ENCODE measurements at places on chromosomes 13 and 19.

DNA sequence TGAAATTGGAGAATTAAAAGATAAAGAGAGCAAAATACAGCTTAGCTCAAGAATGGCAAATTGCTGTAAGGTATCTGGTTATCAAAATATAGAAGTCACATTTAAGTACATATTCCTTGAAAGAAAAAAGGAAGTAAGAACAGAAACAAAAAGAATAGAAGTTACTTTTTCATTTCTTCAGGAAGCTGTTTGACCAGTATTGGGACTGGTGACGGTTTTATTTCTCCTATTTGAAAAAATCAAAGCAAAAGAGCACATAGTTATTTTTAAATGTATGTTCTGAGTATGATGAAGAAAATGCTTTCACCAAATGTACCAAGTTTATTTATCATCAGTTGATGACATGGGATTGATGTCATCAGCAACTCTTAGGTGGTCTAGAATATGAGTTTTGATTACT is 83.1 kb upstream of the OXGR1 start:
- no peak for DNase-seq

DNA sequence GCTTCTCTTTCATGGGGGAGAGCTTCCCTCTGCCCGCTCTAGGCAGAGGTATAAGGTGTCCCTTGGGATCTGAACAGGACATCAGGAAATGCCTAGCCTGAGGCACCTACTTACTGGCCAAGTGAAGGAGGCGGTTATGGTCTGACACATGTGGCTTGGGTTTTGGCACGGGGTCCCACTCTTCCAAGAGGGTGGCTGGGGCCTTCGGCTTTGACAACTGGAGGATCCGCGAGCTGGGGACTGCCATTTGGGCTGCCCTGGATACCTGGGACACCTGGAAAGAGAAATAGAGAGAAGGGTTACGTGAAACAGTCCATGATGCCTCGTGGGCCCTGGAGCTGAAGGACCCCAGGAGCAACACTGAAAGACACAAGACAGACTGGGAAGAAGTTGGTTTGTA is 22.4 kb upstream of the MIER2 start:
- DNase-seq, result no peak

- no peak for DNase-seq
These were observed 28.2 kb upstream of the ZBTB7A start for GRCh38 chr19:4094761-4095487.

- peak; percentile 3 for DNase-seq
These were observed 9.0 kb upstream of the ATXN8OS start for GRCh38 chr13:70098669-70099068.

DNA sequence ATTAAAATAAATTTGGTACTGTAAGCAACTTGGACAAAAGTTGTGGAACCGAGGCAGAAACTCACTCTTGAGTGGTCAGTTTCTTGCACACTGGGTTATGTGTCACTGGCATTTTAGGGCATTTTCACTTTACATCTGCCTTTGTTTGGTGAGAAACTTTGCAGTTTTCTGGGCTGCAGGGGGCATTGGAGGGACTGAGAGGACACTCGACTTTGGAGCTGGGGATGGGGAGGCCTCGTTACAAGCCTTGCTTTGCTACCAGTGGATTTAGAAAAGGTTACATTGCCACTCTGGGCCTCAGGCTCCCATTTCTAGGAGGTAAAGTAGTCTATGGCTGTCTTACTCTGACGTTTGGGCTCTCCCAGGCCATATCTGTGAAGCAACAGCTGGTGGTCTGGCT is 41.9 kb upstream of the ZNF536 start:
- DNase-seq, result no peak

- peak; percentile 54 for DNase-seq
These were observed 772 bp downstream of the GPC6 start for GRCh38 chr13:93227280-93227877.

DNA sequence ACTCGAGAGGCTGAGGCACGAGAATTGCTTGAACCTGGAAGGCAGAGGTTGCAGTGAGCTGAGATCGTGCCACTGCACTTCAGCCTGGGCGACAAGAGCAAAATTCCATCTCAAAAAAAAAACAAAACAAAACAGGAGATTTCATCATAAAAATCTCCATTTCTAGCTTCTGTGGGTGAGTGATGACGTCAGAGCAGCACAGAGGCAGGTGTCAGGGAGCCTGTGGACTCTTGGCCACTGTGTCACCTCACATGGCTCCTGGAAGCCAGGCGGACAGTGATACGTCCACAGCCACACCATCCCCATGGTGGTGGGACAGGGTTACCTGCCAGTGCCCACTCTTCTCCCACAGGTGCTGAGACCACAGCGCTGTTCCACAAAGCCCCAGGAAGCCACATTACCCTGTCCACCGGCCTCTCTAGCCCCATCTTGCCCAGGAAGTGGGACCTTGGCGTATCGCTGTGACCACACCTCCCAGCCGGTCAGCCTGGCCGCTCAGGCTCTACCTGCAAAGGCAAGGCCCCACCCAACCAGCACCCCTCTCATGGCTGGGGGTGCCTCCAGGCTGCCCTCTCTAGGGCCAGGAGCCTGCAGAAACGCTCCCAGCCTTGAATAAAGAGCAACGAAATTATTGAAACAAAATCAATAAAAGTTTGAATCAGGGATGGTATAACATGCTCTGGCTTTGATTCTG is 2.5 kb upstream of the FXYD3 start:
- DNase-seq, result no peak

DNA sequence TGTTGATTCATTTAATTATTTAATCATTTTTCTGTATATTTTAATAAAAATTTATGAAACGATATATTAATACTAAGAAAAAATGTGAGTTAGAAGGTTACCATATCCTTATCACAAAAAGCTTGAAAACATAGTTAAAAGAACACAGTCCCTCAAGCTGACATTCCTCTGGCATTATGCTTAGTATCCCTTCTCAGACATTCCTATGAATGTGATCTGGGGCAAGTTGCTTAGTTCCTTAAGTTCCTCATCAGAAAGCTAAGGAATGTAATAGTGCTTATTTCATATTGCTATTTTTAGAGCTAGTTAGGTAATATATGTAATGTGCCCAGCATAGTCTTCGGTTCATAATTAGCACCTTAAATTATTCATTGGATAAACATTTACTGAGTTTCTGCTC is 122.8 kb downstream of the MTUS2 start:
- DNase-seq, result peak; percentile 1

DNA sequence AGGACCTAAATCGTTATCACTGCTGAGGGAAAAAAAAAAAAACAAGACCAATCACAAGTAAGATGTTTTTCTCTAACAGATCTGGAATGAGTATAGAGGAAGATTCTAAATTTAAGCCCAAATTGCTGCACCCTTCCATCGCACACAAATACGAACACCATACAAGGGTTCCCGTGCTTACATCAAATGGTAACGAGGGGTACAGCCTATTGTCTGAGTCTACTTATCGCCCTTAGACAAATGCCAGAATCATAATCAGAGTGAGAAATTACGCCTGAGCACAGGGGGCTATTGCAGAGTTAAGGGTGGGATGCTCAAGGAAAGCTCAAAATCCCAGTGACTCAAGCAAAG is 603 bp downstream of the ZC3H13 start:
- DNase-seq, result no peak

DNA sequence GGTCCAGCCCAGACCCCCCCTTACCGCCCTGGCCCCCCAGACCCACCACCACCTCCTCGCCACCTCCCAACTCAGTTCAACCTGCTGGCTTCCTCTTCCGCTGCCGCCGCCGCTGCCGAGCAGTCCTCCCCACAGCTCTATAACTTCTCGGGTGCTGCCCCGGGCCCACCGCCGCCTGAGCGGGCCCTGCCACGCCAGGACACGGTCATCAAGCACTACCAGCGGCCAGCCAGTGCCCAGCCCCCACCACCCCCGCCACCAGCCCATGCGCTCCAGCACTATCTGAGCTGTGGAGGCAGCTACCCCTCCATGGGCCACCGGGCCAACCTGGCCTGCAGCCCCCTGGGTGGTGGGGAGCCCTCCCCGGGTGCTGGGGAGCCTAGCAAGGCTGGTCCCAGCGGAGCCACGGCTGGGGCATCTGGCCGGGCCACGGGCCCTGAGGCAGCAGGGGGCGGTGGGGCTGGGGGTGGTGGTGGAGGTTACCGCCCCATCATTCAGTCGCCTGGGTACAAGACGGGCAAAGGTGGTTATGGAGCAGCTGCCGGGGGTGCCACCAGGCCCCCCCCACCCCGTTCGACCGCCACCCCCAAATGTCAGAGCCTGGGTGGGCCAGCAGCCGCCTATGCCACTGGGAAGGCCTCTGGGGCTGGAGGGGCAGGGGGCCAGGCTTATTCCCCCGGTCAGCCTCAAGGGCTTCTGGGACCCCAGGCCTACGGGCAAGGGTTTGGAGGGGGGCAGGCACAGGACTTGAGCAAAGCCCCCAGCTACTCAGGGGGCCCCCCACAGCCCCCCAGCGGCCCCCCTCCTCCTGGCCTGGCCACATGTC is 4.2 kb downstream of the PRR12 start:
- DNase-seq, result no peak

Measured in cardiac fibroblast (primary cell).